ENCODE measurements at places on chromosomes 16 and 17.

GRCh38 chr17:33447090-33447489, 154.0 kb upstream of the ASIC2 start:
- DNase-seq = no peak

- no peak for DNase-seq
These were observed 43.9 kb downstream of the CCT6B start for GRCh38 chr17:34917381-34917780.

GRCh38 chr16:20883554-20884239, 16.5 kb downstream of the DCUN1D3 start:
- DNase-seq = no peak

GRCh38 chr17:16515933-16516332, 23.9 kb upstream of the LRRC75A start:
- no peak for DNase-seq

DNA sequence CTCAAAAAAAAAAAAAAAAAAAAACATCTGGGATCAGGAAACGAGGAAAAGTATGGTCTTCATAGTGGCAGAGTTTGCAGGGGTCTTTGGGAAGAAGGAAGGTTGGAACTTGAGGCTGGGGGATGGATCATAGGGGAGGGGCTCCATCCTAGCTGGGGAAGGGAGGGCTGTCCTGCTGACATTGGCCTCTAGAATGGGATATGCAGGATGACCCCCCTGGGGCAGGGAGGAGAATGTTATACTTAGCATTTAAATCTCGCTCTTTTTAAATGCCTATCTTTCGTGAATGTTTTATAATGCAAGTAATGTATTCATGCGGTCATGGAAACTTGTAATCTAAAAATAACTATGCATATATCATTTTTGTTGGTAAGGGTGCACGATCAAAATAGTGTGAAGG, 33.2 kb downstream of the TMEM235 start:
- DNase-seq = no peak

DNA sequence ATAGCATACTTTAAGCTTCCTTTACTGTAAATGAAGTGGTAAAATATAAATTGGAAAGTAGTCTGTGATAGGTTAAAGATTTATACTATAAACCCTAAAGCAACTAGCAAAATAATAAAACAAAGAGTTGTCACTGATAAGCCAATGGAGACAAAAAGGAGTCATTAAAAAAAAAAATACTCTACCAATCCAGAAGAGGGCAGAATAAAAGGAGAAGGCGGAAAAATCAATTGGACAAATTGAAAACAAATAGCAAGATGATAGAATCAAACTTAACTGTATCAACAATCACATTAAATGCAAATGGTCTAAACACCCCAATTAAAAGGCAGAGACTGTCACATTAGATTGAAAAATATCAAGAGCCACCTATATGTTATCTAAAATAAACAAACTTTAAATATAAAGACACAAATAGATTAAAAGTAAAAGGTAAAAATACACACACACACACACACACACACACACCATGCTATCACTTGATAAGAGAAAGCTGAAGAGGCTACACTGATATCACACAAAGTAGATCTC, 71.8 kb downstream of the CACNG1 start:
- no peak for DNase-seq

DNA sequence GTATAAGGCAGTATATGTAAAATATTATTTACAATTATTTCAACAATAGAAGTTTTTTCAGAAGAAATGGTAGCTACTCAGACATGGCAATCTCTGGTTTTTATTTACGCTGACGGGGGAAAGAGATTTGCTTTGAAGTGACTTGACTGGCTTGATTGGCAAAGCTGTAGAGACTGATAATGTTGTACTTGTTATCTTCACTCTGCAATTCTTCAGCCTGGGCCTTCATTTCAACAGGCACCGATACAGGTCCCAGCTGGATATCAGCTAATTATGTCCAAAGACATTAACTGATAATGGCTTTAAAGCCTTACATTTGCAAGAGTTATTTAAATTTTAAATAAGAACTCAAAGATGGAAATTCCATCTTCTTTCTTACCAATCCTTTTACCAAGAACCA, 151.4 kb upstream of the HS3ST3A1 start:
- DNase-seq = no peak

DNA sequence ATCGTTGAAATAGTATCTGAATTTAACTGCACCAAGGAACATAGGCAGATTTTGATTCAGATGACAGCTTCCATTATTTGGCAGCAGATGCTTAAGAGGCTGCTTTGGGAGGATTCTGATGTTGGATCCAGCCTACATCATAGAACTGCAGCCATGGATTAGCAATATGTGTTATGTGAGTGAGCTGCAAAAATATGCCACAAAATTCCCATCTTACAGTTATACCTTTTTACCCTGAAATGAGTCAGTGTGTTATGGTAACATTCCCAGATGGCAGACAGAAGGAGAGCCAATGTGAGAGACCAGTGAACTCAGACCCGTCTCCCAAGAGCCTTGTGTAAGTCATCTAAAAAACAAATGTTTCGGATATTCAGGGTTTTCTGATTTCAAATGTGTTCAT, 206.1 kb downstream of the CDH13 start:
- no peak for DNase-seq
